ENCODE measurements at places on chromosomes 2 and 18.

GRCh38 chr2:100407073-100407472 lies 10.4 kb downstream of the CHST10 start:
- no peak for DNase-seq

DNA sequence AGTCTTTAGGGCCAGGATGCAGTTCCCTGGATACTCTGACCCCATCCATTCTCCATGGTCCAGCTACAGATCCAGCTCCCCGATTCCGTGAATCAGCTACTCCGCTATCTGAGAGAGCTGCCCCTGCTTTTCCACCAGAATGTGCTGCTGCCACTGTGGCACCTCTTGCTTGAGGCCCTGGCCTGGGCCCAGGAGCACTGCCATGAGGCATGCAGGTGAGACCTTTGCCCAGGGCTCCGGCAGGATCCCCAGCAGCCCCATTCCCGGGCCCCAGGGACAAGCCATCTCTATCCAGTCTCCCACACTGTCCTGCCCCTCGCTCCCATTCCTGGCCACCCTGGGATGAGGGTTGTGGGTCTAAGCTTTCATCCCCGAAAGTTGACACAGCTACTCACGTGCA lies 7.5 kb downstream of the TMEM214 start:
- no peak for DNase-seq

DNA sequence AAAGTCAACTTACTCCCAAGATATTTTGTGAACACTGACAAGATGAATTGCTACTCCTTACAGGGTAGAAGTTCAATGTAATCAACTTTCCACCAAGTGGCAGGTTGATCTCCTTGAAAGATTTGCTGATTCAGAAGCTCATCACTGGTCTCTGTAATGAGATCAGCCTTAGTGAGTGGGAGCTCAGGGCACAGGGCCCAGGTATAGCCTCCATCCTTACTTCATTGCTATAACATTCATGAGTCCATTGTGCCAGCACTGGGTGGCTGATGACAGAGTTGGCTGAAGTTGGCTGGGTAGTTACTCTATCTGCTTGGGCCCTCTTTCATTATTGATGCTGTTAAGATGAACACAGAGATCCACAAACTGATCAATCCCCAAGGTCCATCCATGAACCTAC lies 379.0 kb downstream of the IRS1 start:
- DNase-seq, result no peak

DNA sequence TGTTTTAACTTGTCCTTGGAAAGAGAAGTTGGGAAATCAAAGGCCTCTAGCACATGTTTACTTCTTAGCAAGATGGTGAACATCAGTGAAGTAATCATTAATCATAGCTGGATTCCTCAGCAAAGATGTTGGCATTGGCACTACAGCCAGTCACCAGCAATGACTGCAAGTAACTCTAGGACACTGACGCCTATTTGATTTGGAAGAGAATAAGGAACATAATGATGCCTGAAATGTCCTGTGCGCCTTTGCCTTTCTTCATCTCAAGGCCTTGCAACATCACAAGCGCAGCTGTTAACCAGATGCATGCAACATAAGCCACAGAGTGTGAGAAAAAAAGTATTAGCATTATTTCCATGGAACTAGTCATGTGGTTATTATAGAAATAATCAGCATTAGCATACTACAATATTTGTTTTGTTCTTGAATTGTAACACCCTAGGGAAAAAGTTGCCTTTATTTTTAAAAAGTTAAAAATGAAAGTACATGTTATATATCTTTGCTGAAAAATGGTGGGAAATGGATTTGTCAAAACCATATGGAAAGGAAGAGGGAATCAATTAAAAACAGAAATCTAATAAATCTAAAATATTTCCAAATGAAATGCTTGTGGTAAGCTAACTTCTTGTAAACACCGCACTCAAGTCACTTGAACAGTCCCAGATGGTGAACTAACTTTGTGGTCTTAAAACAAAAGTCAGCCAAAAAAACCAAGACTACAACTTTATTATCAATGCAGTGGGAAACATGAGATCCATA lies 55.6 kb downstream of the THADA start:
- no peak for DNase-seq

DNA sequence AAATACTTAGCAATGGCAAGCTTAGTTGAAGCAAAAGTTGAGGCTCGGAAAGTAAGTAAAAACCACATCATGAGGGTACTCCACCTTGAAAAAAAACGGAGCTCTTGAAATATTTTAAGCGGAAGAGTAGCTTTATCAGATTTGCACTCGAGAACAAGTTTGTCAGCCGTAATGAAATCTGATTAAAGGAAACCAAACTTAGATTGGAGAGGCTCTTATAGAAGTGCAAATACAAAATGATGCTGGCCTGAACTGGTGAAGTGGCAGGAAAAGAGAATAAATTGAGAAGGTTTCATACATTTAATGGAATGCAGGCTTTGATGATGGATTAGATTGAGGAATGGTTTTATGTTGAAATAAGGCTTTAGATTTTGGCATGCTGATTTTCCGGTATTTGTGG lies 484.2 kb downstream of the PID1 start:
- DNase-seq, result no peak

- no peak for DNase-seq
These were observed 43.2 kb upstream of the SESTD1 start for GRCh38 chr2:179307616-179308371.

DNA sequence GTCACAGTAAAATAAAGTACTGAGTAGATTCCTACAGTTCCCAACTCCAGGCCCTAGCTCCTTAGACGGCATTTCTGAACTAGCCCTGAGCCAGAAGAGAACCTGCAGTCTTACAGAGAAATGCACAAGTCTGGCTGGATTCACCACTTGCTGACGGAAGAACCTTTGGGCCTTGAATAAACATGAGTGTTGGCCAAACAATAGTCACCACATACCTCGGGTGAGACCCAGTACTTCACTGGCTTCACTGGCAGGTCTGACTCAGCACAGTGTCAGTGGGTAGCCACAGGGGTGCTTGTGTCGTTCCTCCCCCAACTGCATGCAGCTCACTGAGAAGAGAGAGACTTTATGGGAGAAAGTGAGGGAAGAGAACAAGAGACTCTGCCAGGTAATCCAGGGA lies 88.9 kb downstream of the TMEM185B start:
- DNase-seq, result no peak

DNA sequence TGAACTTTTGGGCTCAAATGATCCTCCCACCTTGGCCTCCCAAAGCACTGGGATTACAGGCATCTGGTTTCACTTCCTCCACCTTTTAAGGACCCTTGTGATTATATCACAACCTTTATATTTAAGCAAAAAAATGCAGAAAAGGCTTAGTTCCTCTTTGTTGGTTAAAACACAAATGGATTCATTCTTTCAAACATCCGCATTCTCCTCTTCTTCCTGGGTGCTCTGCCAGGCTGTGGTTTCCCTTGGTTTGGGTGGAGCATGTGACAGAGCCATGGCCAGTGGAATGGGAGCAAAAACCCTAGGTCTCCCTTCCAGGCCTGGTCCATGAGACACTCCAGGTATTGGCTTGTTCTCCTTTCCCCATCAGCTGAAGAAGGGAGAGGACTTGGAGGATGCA lies 9.9 kb upstream of the SLC66A3 start:
- DNase-seq, result no peak

- no peak for DNase-seq
These were observed 12.0 kb downstream of the RUFY4 start for GRCh38 chr2:218081063-218081462.

GRCh38 chr2:62354771-62355561 lies 151.0 kb downstream of the TMEM17 start:
- no peak for DNase-seq

DNA sequence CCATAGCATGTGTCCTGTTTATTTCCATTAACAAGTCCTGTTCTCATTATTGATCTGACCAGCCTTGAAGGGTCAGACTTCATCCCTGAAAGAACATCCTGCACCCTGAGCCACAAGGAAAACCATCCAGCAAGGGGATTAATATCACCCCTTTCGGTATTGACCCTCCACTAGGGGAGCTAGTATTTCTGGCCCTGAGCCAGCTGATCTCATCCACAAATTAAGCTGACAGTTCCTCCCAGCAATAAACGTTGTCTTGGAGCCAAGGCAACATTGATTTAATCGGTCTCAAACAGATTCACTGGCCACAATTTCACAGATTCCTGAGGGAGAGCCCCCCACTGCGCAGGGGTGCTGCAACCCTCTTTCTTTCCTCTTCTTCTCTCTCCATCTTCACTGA lies 353.1 kb upstream of the FANCL start:
- no peak for DNase-seq

- no peak for DNase-seq
These were observed 928 bp downstream of the NAGK start for GRCh38 chr2:71069376-71069775.

GRCh38 chr18:770583-770961 lies 41.5 kb downstream of the YES1 start:
- DNase-seq, result no peak

GRCh38 chr2:24809316-24810007 lies 16.2 kb downstream of the CENPO start:
- no peak for DNase-seq

DNA sequence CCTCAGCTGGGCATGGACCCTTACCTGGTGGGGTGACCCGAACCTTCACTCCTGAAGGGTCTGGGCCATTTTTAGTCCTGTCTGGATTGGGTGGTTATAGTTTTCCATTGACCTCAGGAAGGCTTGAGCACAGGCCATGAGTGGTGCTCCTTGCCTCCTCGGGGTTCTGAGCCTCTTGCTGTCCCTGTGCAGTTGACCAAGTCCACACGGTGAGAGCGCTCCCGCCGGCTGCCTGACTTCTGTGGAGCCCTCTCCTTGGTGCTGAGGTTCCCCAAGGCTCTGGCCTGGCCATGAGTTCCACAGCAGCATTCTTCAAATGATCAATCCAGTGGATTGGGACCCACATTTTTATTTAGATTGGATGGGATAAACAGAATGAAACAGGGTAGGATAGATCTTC lies 159.5 kb downstream of the SEPTIN10 start:
- DNase-seq, result no peak

DNA sequence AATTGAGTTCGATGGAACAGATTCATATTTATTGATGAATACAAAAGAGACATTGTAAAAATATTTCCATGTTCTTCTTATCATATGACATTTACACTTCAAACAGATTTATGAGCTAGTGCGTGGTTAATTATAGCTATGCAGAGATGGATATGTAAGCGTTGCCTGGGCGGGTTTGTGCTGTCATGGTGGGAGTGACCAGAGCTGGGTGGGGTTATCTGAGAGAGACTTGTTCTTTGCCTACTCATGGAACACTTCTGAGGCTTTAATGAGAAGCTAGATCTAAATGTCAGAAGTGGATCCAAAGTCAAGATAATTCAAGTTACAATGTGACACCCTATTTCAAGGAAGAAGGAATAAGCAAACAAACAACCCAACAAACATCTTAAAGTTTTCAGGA lies 162.3 kb upstream of the ZEB2 start:
- no peak for DNase-seq

DNA sequence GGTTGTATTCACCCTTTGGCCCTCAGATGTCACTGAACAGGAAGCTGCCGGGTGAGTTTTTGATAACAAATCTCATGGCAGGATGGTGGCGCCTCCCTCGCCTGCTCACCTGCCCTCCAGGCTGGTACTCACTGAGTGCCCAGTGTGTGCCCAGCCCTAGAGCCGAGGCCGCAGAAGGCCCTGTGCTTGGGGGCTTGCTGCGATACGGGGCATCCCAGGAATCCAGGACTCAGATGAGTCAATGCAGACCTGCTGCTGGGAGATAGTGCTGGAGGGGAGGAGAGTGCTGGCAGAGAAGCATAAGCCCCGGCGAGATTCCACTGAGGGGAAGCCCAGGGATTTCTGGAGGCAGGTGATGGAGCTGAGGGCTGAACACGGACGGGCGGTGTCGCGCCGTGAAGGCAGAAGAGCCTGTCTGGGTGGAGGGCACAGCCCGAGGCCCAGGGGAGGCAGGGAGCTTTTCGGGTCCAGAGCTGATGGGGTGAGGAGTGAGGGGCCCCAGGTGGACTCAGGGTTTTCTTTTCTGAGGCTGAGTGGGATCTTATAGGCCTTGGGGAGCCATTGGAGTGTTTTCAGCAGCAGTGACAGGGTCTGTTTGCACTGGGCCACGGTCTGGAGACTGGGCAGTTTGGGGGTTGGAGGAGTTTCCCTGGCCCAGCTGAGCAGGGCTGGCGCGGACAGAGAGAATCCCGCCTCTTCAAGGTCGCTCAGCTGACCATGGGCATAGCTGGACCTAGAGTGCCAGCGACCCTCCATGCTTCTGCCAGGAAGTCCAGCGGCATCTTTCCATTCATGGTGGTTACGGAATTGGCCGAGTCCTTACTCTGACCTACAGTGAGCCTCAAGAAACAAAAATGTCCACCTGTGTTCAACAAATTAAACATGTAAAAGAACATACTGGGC lies 35.5 kb downstream of the LDLRAD4 start:
- no peak for DNase-seq

DNA sequence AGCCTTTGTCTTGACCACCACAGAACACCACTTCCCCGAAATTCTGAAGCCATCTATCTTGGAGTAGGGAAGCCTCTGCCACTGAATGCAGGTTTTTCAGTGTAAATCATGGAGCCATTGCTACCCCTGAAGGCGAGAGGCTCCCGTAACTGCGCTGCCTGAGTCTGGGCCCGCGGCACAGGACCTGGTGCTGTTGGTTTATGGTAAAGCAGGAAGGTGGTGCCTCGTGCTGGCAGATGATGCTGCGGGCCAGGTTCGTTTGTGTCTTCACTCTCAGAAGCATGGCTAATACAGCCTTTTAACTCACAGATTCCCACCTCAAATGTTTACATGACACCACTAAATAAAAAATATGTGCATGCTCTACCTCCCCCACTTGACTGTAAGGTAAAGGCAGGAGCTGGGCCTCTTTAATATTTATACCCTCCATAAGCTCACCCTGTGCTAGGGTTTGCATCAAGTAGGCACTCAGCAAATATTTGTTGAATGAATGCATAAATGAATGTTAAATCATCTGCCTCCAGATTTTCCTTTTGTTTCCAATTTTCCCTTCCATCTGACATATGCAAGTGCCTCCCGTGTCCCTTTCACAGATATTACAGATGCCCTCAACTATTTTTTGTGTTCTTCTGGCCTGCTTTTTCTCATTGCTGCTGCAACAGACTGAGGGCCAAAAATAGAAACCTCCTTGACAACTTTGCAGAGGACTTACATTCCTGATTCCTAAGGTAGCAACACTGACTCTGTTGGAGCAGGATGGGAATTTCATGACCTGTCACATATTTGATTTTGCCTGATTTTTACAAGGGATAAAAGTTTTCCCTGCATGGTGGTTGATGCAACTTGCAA lies 83.5 kb upstream of the CPO start:
- no peak for DNase-seq

DNA sequence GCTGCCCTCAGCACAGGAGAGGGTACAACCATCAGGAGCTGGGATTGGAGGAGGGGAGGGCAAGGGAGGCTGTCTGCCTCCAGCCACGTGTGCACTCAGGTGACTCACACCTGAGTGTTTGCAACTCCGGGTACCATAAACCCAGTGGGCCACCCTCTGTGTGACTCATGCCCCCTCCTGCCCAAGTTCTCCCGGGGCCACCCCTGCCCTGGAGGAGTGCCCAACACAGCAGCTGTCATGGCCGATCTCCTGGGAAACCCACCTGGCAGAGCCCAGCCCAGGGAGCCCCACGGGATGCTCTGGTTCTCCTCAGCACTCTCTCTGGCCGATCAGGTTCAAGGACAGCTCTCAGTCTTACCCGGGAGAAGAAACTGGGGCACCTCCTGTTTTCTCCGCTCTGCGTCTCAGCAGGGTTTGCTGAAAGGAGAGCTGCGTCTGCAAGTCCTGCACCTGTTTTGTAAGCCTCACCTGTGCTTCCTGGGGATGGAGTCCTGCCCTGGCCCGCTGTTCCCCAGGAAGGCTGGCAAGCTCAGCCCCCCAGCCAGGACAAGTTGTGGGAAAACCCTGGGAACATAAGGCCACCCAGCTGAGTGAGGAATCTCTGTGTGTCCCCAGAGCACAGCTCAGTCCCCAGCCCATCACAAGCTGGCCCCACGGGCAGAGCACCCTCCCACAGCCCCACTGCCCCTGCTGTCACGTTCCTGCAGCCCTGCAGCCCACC lies 44.0 kb upstream of the UBE2F start:
- no peak for DNase-seq

Measured in activated CD4-positive, alpha-beta T cell treated with anti-CD3 and anti-CD28 coated beads for 1 hour (primary cell).